ENCODE measurements at places on chromosomes 6 and 20.

GRCh38 chr6:7311917-7312615, 933 bp downstream of the SSR1 start:
- DNase-seq, result no peak

DNA sequence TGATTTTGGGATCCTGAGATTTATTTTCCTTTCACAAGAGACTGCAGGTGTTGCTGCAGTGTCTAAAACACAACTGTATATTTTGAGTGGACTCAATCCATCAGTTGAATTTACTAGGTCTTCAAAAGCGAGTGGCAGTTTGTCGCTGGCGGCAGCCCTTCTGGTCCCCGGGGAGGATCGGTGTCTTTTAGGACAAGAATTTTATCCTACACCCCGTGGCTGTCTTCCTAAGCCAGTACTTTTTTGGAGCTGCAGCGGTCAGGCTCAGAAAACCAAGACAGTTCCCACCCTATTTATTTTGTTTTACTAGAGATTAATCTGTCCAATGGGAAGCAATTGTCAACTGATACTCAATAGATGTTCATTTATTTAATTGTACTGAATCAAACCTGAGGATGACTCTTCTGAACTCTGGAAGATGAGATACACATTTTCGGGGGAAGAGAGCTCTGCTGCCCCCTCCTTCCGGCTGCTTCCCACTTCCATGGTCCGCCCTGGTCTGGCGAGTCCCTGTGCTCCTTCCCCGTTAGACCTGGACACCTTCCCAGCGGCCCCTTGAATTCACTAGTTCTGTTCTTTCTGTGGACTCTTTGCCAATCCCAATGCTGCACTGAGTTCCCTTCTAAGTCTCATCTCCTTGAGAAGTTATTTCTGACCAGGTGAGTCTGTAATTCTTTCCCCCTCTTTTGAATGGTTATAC, 90.6 kb downstream of the ERMARD start:
- DNase-seq, result no peak

DNA sequence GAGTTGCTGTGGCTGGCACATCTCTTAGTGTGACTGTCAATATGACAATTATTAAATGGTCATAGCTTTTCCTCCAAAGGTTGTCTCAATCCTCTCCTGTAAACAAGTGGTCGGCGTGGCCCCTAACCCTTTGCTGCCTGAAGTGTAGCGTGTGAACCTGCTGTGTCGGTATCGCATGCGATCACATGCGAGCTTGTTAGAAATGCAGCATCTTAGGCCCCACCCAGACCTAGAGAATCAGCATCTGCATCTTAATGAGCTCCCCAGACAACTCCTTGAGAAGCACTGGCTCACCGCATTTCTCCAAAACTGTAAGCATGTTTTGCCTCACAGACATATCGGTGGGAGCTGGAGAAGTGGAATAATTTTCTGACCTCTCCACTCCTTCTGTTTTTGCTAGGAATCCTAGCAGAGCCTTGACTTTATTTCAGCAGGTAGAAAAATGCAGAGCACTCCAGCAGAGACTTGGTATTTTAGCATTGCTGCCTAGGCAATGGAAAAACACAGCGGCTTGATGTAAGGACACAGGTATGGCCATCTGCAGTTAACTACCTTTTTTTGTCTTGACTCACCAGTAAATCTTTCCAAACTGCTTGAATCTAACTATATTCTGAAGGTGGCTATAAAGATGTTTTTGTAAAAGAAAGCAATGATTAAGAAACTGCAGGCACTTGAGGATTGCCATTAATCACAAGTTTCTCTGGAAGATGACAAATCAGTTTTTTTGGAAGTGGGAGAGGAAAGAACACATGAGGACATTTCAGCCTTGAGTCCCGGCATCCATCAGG, 67.6 kb downstream of the PSMG4 start:
- DNase-seq, result no peak

DNA sequence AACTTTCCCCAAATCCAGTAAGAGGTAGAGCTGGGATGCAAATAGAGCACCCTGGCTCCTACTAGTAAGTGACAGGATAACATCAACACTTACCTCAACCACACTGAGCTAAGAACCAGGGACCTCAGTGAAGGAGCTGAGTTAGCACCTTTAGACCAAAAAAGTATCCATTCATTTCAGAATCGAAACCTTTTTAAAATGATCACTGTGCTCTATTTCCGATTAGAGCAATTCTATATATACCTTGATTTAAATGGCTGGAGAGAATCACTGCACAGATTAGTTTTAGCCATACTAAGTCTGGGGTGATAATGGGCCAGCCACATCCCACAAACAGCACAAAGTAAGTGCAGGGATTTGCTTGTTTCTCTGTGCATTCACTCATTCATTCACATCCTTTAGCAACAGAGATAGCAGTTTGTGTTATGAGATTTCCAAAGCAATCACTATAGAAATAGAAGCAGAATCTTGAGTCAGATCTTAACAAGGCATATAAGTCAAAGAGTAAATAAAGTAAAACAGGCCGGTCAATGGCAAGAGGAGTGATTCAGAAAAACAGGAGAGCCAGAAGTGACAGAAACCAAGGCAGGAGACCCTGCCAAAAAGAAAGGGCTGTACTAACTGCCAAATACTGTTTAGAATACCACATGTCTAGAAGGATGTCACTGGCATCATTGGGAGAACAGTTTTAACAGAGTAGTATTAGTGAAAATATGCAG, 136.3 kb downstream of the KIF13A start:
- no peak for DNase-seq

DNA sequence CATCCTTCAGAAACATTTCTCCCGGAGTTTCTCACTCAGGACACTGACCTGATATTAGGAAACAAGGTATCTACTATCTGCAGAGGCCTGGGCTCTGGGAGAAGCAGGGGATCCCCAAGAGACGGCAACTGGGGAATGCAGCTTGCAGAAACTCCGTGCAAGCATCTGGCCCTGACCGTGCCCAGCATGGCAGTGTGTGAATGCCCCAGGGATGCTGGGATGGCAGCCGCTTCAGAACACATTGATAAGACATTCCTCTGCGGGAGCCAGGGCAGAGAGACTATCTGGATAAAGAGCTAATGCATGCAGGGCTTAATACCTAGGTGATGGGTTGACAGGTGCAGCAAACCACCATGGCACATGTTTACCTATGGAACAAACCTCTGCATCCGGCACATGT, 55.4 kb downstream of the NFATC2 start:
- DNase-seq, result no peak

GRCh38 chr6:154993026-154993425, 2.1 kb upstream of the TIAM2 start:
- no peak for DNase-seq

DNA sequence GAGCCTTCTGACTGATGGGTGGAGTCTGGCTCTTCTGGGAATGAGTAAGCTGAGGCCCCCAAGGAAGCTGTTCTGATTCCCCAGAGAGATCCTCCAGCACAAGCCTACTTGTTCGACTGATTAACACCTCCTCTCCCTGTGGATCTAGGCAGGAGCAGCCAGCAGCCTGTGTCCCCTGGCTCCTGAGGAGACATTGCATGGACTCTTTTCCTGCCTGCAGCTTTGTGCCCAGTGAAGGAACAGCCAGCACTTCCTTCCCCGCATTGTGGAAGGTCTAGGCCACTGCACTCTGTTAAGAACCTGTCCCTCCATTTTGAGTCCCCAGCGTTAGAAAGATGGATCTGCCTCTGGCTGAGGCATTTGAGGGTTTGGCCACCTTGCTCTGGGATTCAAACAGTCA, 29.1 kb downstream of the LRFN2 start:
- DNase-seq, result no peak

GRCh38 chr6:130365166-130366106, at the start of gene TMEM200A:
Gene TMEM200A, plus strand, starts transcription at chr6:130366017. Its CDS starts 74,406 bp downstream, at chr6:130440423.
- no peak for DNase-seq

DNA sequence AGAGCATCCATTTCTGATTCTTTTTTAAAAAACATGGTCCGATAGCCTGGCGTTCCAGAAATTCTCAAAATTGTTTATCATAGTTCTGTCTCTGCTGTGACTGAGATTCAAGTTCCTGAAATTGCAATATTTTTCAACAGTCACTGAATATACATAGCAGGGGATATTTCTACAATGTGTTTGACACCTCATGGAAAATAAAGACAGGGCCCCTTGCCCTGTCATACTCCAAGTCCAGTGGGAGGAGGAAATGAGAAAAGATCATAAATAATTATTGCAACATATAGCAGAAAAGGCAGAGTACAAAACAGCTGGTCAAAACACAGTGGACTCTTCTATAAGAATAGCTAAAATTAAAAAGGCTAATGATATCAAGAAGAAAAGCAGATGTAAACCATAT, 234.8 kb upstream of the SPTLC3 start:
- no peak for DNase-seq

All from thoracic aorta (tissue), 2 donors.